ENCODE measurements at places on chromosomes 2 and 18.

- no peak for DNase-seq
Measured at GRCh38 chr2:134912361-134912760, 6.3 kb upstream of the CCNT2 start.

GRCh38 chr18:13514558-13514957 is 211.8 kb downstream of the FAM210A start:
- DNase-seq: no peak

DNA sequence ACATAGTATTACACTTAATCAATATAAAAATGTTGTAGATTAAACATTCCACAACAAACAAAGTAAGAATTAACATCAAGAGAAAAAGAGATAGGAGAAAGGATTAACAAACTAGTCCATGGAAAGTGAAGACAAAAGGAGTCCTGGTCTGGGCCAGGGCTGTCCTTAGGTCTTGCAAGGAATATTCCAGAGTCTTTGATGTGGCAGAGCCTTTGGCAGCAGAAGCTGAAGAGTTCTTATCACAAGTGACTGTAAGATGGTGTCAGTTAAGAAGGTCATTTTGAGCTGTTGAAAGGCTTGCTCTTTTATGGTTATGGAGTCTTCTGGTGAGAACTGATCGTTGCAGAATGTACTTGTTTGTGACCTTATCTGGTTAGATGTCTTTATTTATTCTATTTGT is 127.7 kb upstream of the LRRTM4 start:
- no peak for DNase-seq

- no peak for DNase-seq
Measured at GRCh38 chr18:45836242-45837205, 11.0 kb downstream of the SIGLEC15 start.

GRCh38 chr2:172397148-172397834 is 30.1 kb upstream of the ITGA6 start:
- no peak for DNase-seq

DNA sequence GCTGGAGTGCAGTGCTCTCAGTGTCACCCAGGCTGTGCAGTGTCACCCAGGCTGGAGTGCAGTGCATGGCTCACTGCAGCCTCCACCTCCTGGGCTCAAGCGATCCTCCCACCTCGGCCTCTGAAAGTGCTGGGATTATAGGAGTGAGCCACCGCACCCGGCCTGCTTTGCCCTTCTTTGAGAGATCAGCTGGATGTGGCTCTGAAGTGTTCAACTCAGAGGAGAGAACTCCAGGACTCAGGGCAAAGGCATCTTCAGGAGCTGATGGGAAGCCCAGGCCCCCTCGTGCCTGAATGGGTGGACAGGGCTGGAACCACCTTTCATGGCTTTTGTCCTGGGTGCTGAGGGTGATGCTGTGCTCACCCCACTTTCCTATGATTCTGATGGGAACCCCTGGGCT is 52.0 kb upstream of the HAAO start:
- DNase-seq: no peak

DNA sequence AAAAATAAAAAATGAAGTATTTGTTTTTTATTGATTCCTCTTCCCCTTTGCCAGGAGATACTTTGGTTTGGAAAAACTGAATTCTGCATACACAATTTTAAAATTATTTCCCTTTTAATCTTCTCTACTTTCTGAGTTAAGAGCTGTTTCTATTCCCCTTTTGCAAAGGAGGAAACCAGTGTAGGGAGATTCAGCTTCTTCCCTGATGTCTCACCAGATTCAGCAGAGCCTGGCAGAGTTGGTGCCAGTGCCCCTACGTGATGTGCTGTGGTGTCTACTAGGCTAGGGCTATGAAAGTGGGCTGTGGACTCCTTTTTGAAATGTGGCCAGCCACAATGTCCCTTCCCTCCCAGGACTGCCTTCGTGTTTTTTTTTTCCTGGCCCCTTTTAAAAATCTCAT is 2.4 kb downstream of the RPE start:
- DNase-seq: no peak

DNA sequence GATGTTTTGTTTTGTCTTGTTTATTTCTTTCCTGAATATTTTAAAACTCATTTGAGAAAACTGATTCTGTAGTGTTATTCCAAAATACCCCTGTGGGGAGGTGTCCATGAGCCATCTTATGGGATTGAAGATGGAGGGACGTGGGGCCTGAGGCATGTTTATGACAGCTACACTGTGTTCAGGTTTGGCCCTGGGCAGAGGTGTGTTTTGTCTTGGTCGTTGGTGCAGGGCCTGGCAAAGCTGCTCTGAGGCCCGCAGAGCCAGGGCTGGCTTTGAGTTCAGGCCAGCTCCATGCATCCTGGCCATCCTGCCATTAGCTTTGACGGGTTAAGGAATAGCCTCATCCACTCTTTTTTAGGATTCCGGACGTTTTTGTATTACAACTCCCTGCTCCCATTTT is 68.9 kb downstream of the TMEM18 start:
- DNase-seq: no peak

Measured in activated T-helper 1 cell treated with anti-CD3 and anti-CD28 coated beads, Interleukin-2, amount 50 U/mL, for 16 hours (primary cell).